Bronchial epithelial cell (primary cell): ENCODE measurements at places on chromosomes 5 and 9.
A peak's percentile ranks its signal among the peaks of the same experiment; 100 is the strongest.

DNA sequence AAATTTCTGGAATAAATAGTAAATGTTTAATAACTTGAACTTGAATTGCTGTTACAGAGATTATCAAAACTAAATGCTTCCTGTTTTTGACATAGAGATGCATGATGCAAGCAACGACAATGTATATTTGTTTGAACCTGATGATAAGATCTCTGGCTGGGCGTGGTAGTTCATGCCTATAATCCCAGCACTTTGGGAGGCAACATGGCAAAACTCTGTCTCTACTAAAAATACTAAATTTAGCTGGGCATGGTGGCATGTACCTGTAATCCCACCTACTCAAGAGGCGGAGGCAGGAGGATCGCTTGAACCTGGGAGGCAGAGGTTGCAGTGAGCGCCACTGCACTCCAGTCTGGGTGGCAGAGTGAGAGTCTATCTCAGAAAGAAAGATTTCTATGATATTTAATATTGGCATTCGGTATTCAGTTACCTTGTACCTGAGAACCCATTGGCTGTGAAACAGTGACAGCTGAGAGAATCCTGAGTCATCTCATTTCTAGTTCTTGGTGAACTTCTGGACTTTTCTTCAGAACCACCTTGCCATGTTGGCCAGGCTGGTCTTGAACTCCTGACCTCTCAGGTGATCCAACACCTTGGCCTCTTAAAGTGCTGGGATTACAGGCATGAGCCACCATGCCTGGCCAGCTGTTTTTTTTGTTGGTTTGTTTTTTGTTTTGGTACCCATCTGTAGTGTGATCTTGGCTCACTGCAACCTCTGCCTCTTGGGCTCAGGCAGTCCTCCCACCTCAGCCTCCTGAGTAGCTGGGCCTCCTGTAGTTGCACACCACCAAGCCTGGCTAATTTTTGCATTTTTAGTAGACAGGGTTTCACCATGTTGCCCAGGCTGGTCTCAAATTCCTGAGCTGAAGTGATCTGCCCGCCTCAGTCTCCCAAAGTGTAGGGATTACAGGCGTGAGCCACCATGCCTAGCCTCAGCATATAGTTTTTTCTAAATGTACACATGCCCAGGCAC, 10.0 kb upstream of the FGF18 start:
- no peak for DNase-seq

DNA sequence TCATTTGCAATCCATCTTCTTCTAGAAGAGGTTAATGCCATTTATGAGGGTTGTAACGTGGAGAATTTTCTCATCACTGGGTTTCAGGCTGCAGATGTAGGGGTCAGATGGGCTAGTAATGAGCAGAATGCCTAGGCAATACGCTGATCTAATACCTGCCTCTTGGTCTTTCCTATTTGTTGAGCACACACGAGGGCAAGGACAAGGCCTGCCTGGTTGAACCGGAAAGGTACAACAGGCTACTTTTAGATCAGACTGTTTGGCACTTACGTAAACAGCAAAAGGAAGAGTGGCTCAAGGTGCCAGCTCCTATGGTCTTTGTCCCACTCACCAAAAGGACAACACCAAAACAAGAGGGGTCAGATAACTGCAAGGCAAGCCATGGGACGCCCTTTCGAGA, 24.0 kb upstream of the GNE start:
- DNase-seq = no peak

DNA sequence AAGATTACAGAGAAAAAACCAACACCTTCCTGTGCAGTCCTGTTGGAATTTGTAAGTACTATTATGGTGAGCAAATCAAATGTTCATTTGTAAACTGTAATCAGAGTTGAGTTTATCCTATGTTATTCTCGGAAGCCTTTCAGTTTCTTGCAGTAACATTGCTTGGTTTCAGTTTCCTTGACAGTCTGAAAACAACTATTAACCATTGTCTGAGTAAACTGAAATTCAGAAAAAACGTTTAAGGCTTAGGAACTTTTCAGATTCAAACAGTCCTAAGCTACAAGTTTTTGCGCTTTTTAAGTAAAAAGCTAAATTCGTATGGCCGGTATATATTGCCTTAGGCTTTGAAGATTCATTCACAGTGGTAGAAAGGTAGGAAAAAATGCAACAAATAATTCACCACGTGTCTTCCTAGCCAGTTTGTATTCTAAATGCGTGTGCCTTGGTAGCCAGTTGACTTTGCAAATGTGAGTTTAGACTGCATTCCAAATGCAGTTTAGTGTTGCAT, 2.5 kb downstream of the GPBP1 start:
- DNase-seq = peak; percentile 60

GRCh38 chr5:133265720-133266526, 214.1 kb downstream of the HSPA4 start:
- no peak for DNase-seq
